Thymus (tissue), 14 donors: ENCODE measurements at places on chromosomes 6 and 20. TPM values are rescaled to one million over a fixed set of nuclear protein-coding genes. Genes with fewer than 3 reads are reported as not detected.

DNA sequence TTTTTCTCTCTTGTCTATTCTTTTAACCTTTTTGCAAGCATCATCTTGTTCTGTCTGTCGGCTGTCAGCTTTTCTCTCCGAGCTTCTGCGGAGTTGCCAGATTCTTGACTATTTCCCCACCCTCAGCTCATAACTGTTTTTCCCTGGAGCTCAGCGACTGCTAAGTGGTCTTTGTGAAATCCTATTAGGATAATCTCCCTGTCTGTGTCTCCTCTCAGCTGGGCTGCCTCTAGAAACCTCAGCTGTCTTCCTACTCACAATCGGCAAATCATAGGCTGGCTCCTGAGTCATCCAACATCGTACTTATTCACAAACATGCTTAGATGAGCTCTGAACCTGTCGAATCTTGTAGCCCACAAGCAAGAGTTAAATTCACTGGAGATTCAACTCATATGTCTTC lies 332.3 kb downstream of the PTPRT start:
- H3K4me3 ChIP-seq = no peak overlapping the region
- no peaks in the 10 kb centered on the region for H3K4me1 ChIP-seq
- no peaks in the 10 kb centered on the region for H3K36me3 ChIP-seq
- H3K27ac ChIP-seq = no peak overlapping the region

GRCh38 chr6:87846434-87846833 lies 144.4 kb upstream of the AKIRIN2 start:
- H3K4me3 ChIP-seq = no peak overlapping the region
- no peaks in the 10 kb centered on the region for H3K36me3 ChIP-seq
- no peak for DNase-seq
- no peaks in the 10 kb centered on the region for H3K27me3 ChIP-seq

DNA sequence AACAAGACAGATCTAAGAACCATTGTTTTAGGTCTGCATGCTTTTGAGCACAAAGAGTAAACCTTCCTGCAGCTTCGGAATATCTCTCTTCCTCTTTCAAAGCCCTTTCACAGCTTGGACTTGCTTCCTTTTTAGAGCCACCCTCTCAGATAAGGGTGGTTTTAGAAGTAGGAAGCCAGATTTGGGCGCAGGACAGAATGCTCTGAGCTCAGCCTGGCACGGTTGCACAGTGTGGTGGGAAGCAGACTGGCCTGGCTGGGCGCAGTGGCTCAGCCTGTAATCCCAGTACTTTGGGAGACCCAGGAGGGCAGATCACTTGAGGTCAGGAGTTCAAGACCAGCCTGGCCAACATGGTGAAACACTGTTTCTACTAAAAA lies 35.6 kb upstream of the PNRC1 start:
- peaks cover 5% of the 10 kb centered on the region for H3K4me1 ChIP-seq
- DNase-seq = no peak
- no peaks in the 10 kb centered on the region for H3K27me3 ChIP-seq

DNA sequence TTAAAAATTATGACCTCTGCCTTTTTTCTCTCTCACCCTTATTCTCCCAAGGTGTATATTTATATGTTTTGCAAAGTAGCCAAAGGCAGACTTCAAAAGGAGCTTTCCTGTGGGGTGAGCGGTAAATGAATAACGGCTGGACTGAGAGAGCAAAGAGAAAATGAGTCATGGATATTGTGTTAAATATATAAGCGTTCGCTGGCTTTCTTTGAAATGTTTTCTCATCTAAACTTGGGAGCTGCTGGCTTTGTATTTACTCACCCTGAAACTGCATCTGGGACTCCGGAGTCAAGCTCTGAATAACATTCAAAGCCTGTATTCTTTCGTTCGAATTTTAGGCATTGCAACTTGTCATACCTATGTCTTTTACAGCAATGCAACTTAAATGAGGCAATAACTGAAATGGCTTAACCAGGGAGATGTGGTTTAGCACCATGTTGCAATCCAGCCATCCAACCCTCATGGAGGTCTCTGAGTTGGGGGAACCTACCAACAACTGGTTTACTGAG lies 32.0 kb downstream of the ATXN1 start:
- DNase-seq = no peak
- H3K27me3 ChIP-seq = no peaks in the 10 kb centered on the region

DNA sequence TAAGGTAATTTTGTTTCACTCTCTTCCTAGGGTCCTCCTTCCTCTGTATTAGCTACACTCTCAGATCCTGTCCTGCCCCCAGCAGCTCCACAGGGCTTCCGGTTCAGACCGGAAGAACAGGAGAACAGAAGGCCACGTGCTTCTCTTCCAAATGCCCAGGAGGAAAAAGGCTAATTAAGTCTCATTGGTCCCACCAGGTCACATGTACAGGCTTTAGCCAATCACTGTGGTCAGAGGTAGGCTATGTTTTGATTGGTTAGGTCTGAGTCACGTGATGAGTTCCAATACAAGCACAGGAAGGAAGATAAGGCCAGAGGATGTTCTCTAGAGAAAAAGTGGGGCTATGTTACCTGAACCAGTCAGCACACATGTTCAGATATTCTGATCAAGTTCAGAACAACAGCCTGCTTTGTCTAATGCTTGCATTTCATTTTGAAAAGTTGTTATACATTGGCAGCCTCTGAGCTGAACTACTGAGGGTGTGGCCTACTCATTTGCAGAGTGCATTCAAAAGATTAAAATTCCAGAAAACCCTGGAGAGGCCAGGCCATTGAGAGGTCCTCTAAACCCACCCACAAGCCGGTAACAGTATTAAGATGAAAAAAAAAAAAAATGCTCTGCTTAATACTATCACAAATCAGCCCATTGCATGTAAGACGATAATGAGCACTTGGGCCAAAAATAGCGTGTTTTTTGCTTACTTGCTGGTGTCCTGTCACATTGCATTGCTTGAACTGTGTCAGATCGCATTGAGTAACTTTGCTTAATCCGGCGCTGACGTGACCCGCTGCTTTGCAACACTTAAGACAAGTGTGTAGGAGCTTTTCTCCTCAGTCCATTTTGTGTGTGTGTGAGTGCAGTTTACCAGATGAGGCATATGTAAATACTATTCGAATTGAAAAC lies 170.3 kb downstream of the TSHZ2 start:
- H3K36me3 ChIP-seq = no peaks in the 10 kb centered on the region
- H3K27ac ChIP-seq = no peak overlapping the region
- H3K27me3 ChIP-seq = no peaks in the 10 kb centered on the region
- H3K4me3 ChIP-seq = no peak overlapping the region
- no peak for DNase-seq
- no peaks in the 10 kb centered on the region for H3K4me1 ChIP-seq

DNA sequence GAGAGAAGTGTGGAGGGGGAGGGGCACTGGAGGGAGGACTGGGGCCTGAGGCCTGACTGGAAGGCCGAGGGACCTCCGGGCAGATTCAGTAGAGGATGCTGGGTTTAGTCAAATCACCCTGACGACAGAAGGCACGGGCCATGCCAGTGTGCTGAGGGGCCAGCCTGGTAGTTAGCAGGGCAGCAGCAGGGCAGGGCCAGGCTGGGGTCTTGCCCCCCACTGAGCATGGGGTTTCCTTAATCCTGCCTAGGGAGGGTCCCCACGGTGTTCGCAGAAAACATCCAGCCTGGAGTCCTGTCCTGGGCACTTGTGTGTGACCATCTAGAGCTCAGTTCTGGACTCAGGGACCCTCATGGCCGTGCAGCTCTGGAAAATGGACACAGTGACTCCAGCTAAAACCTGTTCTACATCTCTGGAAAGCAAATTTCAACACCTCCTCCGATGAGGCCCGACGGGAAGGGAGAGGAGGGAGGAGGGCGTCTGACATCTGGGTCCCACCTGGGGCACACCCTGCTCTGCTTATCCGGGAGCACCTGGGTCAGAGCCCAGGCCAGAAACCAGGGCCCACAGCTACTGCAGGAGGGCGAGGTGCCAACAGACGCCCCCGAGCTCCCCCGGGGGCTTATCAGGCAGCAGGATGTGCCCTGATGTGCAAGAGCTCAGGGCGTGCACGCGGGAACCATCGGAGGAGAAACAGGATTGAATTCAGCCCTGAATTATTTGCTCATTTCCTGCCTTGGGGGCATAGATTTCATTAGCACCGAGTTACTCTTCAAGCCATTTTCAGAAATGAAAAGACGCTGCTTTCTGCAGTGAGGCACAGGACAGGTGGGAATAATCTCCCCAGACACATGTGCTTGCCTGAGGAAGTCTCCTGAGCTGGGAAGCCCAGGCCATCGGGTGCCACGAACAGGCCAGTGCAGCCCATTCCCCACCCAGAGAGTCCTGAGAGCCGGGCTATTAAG lies 78.0 kb upstream of the MPC1 start:
- no peaks in the 10 kb centered on the region for H3K36me3 ChIP-seq
- no peaks in the 10 kb centered on the region for H3K4me1 ChIP-seq
- no peak for DNase-seq
- H3K27ac ChIP-seq = no peak overlapping the region
- H3K4me3 ChIP-seq = no peak overlapping the region

DNA sequence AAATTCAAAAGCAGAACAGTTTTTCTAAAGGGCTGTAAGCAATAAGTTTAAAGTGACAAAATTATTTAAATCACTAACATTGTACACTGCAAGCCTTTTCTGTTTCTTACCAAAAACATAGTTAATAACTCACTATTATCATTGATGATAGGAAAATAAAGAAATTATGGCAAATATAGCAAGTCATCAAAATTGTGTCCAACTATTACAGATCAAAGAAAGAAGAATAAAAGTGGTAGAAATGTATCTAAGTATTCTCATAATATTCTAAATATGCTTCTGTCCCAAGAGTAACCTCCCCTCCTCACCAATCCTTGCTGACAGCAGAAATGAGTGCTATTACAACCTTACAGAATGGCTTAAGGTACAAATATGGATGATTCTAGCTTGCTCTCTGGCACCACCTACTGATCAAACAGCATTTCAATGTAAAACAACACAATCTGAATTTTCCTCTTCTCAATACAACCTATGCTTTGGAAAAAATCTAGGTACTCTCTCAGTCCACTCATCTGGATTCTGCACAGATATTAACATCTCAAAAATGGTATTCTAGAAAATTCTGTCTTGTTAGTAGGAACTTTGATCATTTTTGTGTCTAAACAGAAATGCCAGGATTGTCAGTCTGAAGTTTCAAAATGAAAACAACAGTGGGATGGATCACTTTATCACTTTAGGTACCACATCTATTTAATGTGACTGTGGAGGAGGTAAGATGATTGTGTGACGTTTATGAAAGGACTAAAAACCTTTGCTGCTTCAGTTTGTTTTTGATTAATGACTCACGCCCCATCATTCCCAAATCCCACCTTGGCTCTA lies 40.9 kb downstream of the ZFP64 start:
- peak; percentile 40 for DNase-seq
- H3K27me3 ChIP-seq = no peaks in the 10 kb centered on the region
- H3K27ac ChIP-seq = no peak overlapping the region
- H3K36me3 ChIP-seq = peaks cover 13% of the 10 kb centered on the region
- H3K4me3 ChIP-seq = no peak overlapping the region

GRCh38 chr6:35737413-35738211 lies 780 bp downstream of the ARMC12 start:
- no peaks in the 10 kb centered on the region for H3K27me3 ChIP-seq
- peak; percentile 73 for DNase-seq
- peaks cover 41% of the 10 kb centered on the region for H3K4me1 ChIP-seq
- H3K27ac ChIP-seq = no peak overlapping the region
- no peaks in the 10 kb centered on the region for H3K36me3 ChIP-seq

- no peaks in the 10 kb centered on the region for H3K27me3 ChIP-seq
- H3K4me3 ChIP-seq = no peak overlapping the region
- H3K4me1 ChIP-seq = no peaks in the 10 kb centered on the region
- H3K27ac ChIP-seq = no peak overlapping the region
These were observed 121.6 kb downstream of the QRSL1 start for GRCh38 chr6:106750946-106751345.

GRCh38 chr20:24296477-24297261 lies 172.8 kb upstream of the SYNDIG1 start:
- H3K27ac ChIP-seq = no peak overlapping the region
- no peak overlapping the region for H3K4me3 ChIP-seq
- H3K36me3 ChIP-seq = no peaks in the 10 kb centered on the region
- no peaks in the 10 kb centered on the region for H3K4me1 ChIP-seq
- DNase-seq = no peak

DNA sequence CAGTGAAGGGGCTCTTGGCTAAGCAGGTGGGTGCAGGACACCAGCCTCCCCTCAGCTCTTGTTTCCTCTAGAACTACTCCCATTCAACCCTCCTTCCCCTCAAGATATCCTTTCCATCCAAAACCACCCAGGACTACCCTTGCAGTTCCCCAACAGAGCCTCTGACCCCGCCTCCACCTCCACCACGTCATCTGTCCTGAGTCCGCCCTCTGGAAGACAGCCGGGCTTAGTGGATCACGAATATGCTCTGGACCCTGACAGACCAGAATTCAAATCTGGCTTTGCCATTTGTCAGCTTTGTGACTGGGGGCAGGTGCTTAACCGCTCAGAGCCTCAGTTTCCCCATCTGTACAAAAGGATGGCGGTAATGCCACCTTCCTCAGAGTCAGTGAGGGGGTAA lies 31.4 kb downstream of the TFEB start:
- no peaks in the 10 kb centered on the region for H3K27me3 ChIP-seq
- H3K4me3 ChIP-seq = no peak overlapping the region
- no peak overlapping the region for H3K27ac ChIP-seq
- H3K36me3 ChIP-seq = no peaks in the 10 kb centered on the region

GRCh38 chr20:37522260-37523011 lies 1.4 kb downstream of the NNAT start:
- H3K27me3 ChIP-seq = no peaks in the 10 kb centered on the region
- no peak overlapping the region for H3K4me3 ChIP-seq
- peaks cover 5% of the 10 kb centered on the region for H3K36me3 ChIP-seq

GRCh38 chr6:79842376-79843040 lies 104.8 kb downstream of the ELOVL4 start:
- H3K27me3 ChIP-seq = no peaks in the 10 kb centered on the region
- H3K4me1 ChIP-seq = no peaks in the 10 kb centered on the region
- no peak for DNase-seq
- no peak overlapping the region for H3K4me3 ChIP-seq
- H3K27ac ChIP-seq = no peak overlapping the region

GRCh38 chr6:158498362-158498761 lies 61.5 kb upstream of the TMEM181 start:
- no peak for DNase-seq
- no peaks in the 10 kb centered on the region for H3K4me1 ChIP-seq
- H3K27ac ChIP-seq = no peak overlapping the region

GRCh38 chr6:56570413-56571359 lies 72.0 kb downstream of the DST start:
- H3K36me3 ChIP-seq = no peaks in the 10 kb centered on the region
- DNase-seq = peak; percentile 47
- no peaks in the 10 kb centered on the region for H3K4me1 ChIP-seq
- no peaks in the 10 kb centered on the region for H3K27me3 ChIP-seq
- H3K4me3 ChIP-seq = no peak overlapping the region
- H3K27ac ChIP-seq = no peak overlapping the region

GRCh38 chr6:94344866-94345265 lies 925.5 kb upstream of the EPHA7 start:
- no peaks in the 10 kb centered on the region for H3K4me1 ChIP-seq
- no peaks in the 10 kb centered on the region for H3K36me3 ChIP-seq
- no peak overlapping the region for H3K4me3 ChIP-seq

GRCh38 chr6:104682722-104683643 lies 176.7 kb downstream of the HACE1 start:
- no peaks in the 10 kb centered on the region for H3K36me3 ChIP-seq
- DNase-seq = peak; percentile 41
- no peaks in the 10 kb centered on the region for H3K4me1 ChIP-seq

- no peak for DNase-seq
- H3K27me3 ChIP-seq = no peaks in the 10 kb centered on the region
These were observed 153.3 kb downstream of the PKHD1 start for GRCh38 chr6:51934098-51934497.

PAK5 gene
- 0.19 TPM for total RNA-seq

CCN5 gene
- 0.05 TPM for total RNA-seq

SNAP25 gene
- total RNA-seq = 0.42 TPM

MANEA gene
- 10.4 TPM for total RNA-seq

NHLRC1 gene
- total RNA-seq = 0.99 TPM

PRDM1 gene
- total RNA-seq = 1.8 TPM

CCR6 gene
- 2.7 TPM for total RNA-seq

NCOA3 gene
- total RNA-seq = 20.3 TPM

MBOAT1 gene
- total RNA-seq = 4.7 TPM
